ENCODE measurements at places on chromosomes 5 and 9. TPM values are rescaled to one million over a fixed set of nuclear protein-coding genes. Genes with fewer than 3 reads are reported as not detected.

GRCh38 chr9:133166392-133166791 lies 2.7 kb upstream of the GBGT1 start:
- H3K4me1 ChIP-seq = peaks cover 23% of the 10 kb centered on the region
- no peaks in the 10 kb centered on the region for H3K27me3 ChIP-seq
- H3K4me3 ChIP-seq = no peak overlapping the region
- DNase-seq = no peak
- H3K36me3 ChIP-seq = no peaks in the 10 kb centered on the region

- H3K4me1 ChIP-seq = no peaks in the 10 kb centered on the region
- no peak for DNase-seq
- no peak overlapping the region for H3K4me3 ChIP-seq
- H3K27me3 ChIP-seq = no peaks in the 10 kb centered on the region
- no peak overlapping the region for H3K27ac ChIP-seq
- no peaks in the 10 kb centered on the region for H3K36me3 ChIP-seq
Measured at GRCh38 chr5:168836603-168837231, 257.5 kb upstream of the PANK3 start.

- no peaks in the 10 kb centered on the region for H3K27me3 ChIP-seq
- DNase-seq = no peak
- no peak overlapping the region for H3K27ac ChIP-seq
- H3K4me3 ChIP-seq = no peak overlapping the region
- H3K36me3 ChIP-seq = no peaks in the 10 kb centered on the region
Measured at GRCh38 chr5:29853711-29854220, 1339.7 kb upstream of the CDH6 start.

CD274 gene
- 12.9 TPM for total RNA-seq

DNA sequence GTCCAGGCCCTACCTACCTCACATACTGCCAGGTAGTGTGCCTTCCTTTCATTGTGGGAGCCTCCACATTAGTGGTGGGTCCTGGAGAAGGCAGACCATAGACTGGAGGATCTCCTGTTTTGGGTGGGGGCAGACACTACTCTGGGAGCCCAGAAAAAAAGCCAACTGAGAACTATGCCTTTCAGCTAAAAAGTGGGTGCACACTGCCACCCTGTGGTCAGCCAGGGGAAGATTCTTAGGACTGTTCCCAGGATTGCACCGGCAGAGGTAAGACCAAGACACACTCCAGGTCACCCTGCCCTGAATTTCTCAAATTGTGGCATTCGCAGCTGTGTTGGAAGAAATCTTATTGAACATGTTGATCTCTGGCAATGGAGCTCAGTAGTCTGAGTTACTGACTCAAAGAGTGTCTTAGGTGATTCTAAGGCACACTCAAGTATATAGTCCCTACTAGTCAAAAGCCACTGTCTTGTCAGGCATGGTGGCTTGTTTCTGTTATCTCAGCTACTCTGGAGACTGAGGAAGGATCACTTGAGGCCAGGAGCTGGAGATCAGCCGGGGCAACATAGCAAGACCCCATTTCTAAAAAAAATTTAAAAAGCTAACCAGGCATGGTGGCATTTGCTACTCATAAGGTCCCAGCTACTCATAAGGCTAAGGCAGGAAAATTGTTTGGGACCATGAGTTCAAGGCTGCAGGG lies 3.6 kb downstream of the SIGMAR1 start:
- H3K36me3 ChIP-seq = peaks cover 4% of the 10 kb centered on the region
- H3K4me1 ChIP-seq = peaks cover 15% of the 10 kb centered on the region
- peak; percentile 64 for DNase-seq
- peaks cover 18% of the 10 kb centered on the region for H3K27me3 ChIP-seq
- no peak overlapping the region for H3K4me3 ChIP-seq

INSL6 gene
- total RNA-seq = not detected

SLC38A9 gene
- 6.9 TPM for total RNA-seq

CCNJL gene
- total RNA-seq = 11.3 TPM

- no peaks in the 10 kb centered on the region for H3K27me3 ChIP-seq
- DNase-seq = no peak
- H3K36me3 ChIP-seq = no peaks in the 10 kb centered on the region
- H3K4me1 ChIP-seq = no peaks in the 10 kb centered on the region
- H3K27ac ChIP-seq = no peak overlapping the region
Measured at GRCh38 chr5:107876261-107876660, 205.5 kb upstream of the EFNA5 start.

- no peaks in the 10 kb centered on the region for H3K27me3 ChIP-seq
- H3K4me1 ChIP-seq = no peaks in the 10 kb centered on the region
Measured at GRCh38 chr5:7218141-7218540, 177.8 kb upstream of the ADCY2 start.
